ENCODE measurements at places on chromosomes 5 and 9.

DNA sequence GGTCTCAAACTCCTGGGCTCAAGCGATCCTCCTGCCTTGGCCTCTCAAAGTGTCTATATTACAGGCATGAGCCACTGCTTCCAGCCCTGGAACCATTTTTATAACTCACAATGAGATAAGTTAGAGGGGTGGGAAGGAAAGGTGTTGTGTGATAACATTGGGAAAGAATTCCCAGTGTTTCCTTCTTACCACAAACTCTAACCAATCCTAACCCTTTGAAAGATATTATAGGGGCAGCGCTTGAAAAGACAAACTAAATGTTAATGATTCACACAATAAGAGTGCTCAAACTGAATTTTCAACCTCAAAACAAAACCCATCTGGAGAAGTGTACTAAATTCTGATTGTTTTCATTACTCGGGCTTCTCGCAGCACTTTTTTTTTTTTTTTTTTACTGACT is 109.7 kb downstream of the TSSK1B start:
- DNase-seq, result no peak

GRCh38 chr5:87765009-87765408 is 352.3 kb upstream of the CCNH start:
- no peak for DNase-seq

- no peak for DNase-seq
Measured at GRCh38 chr5:54305737-54306136, 4.6 kb downstream of the ARL15 start.

- DNase-seq, result no peak
Measured at GRCh38 chr5:75335486-75335885, 1.5 kb upstream of the HMGCR start.

DNA sequence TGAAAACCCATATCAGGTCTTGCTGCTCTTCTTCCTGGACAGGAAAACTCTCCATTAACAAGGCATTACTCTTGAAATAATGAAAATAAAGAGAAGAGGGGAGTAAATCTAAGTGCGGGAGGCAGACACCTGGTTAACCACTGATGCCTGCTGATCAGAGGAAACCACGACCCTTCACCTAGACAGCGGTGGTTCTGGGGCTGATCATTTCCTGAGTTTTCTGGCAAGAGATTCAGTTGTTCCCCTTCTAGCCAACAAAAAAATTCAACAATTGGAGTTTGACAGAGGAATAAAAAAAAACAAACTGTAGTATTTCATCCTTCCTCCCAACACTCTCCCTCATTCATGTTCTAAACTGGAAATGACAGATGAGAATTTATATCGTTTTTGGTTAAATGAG is 3.0 kb downstream of the RLN2 start:
- no peak for DNase-seq

DNA sequence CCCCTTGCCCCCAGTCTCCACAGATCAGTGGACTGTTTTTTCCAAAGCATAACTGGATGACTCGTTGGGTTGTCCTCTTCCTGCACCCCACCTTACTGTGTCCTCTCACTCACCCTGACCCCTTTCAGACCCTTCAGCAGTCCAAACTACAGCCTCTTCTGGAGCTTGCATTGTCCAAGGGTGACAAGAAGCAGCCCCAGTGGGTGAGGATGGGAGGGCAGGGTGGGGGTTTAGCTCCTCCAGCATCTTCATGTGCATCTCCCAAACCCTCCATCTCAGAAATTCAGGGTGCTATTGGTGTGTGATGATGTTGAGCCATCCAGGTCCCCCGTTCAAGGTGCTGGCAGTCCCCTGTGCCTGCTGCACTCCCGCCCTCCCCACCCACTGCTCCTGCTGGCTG is 62.4 kb upstream of the COL15A1 start:
- DNase-seq, result no peak

DNA sequence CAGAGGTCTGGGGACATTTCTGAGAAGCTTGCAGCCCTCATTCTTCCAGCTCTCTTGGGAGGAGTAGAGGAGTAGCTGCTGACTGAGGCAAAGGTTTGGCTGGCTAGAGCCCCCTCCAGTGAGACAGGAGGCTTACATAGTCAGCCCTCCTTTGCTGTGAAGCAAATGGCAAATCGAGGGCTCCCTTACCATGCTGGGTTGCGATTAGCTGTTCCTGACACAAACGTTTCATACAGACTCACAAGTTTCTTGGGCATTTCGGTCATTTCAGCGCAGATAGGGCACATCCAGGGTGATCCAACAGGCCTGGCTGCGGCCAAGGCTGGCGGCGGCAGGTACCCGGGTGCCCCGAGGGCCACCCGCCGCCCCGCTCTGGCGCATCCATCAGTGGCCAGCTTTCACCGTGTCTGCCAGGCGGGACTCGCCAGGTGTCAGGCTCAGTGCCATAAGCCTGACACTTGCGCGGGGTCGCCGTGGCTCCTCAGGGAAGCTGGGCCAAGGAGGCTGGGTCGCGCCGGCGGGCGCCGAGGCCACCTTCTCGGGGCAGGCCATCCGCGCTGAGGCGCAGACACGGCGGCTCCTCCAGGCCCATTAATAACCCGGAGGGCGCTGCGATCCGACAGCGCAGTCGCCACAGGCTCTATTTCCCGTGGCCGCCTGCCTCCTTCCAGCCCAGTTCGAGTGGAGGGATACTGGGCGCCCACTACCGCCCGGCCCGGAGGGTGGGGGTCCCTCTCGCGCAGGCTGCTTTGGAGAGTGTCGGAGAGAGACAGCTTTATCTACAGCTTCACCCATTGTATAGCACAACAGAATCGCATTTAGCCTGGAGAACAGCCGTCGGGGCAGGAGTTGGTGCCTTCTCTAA is 9.1 kb downstream of the PRDM6 start:
- no peak for DNase-seq

DNA sequence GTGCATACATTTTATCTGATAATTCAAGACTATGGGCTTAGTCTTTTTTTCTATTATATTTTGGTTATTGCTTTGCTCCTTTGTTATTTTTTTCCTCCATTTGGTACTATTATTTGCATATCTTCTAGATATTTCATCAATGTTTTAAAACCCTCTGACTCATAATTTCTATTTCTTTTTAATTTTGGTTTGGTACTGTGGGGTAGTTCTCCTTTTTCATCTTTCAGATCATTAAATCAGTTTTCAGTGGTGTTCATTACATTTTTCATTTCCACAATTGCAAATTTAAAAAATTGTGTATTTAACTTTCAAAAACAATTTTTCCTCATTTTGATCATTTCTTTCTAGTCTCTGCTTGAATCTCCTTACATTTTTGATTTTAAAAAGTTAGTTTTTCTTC is 7.5 kb upstream of the FRMPD1 start:
- no peak for DNase-seq

DNA sequence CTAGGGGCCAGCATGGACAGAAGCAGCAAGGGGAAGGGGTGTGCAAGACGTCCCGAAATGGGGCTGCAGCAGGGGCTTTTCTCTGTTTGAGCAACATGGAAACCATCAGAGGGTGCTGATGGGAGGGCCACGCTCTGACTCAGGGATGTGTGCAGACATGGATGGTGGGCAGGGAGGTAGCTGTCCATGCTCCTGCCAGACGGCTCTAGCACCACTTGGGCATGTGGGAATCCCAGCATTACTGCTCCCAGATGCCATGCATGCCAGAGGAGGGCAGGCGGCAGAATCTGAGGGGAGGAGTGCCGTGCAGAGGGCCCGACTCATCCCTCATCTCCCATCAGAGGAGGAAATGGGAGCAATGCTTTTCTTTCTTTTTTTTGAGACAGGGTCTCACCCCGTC is 45.6 kb upstream of the SLC25A51 start:
- DNase-seq, result no peak

GRCh38 chr5:128836571-128836970 is 128.7 kb upstream of the SLC27A6 start:
- DNase-seq, result no peak

DNA sequence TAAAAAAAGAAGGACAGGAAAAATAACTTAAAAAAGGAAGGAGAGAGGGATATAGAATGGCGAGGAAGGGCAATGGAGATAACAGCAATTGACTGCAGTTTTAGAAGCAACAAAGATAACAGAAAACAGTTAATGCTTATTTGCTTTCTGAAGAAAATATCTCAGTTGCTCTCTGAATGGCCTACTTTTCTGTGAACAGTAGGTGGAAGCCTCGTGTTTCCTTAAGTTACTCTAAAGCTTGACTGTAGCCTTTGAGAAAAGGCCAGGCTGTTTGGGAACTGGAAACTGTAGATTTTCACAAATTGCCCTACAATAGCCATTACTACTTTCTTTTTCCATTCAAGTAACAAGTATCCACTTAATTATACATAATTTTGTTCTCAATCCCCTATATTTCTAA is 404.5 kb downstream of the YTHDC2 start:
- no peak for DNase-seq

- peak; percentile 74 for DNase-seq
Measured at GRCh38 chr5:111158105-111158744, 66.0 kb upstream of the CAMK4 start.

DNA sequence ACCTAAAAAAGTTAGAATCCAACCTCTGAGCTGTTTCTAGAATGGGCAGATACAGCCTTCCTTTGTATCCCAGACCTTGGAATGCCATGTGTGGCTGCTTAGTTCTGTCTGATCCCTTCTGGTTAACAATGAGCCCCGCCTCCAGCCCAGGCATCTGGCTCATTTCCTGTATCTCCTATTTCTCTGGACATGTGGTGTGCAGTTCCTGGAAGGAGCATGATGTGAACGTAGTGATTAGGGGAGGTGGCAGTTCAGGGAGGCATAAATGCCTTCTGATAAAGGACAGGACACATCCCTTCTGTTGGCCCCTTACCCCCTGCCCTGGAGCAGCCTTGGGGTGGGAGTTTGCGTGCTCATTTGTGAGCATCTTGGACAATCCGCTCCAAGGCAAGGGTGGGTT is 243.0 kb downstream of the ZSWIM6 start:
- no peak for DNase-seq

GRCh38 chr5:57513785-57514184 is 31.2 kb upstream of the ACTBL2 start:
- DNase-seq, result no peak

- DNase-seq, result no peak
Measured at GRCh38 chr5:125205601-125206225, 459.3 kb upstream of the ZNF608 start.

GRCh38 chr9:129140397-129141065 is 29.3 kb downstream of the PTPA start:
- peak; percentile 54 for DNase-seq

DNA sequence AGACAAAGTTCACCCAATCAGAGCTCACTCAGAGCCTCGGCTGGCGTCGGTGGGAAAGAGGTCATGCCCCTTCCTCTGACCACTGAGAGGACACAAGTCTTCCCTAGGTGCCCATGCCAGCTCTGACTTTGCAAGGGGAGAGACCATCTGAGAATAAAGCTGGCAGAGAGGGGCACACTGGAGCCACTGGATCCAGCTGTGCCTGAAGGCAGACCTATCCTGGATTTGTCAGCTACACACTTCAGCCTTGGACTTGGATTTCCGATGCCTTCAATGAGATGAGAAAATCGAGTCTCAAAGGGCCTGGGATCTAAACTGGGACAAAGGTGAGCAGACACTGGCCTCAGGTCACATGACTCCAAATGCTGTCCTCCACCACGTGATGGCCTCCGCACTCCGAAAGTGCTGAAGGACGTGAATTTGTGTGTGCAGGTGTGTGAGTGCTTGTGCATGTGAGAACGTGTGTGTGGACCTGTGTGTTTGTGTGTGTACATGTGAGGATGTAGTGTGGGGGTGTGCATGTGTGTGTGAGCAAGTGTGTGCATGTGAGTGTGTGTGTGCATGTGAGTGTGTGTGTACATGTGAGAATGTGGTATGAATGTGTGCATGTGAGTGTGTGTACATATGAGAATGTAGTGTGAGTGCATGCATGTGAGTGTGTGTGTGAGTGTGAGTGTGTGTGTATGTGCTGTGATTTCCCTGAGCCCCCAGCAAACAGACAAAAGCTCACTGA is 37.9 kb downstream of the BARX1 start:
- no peak for DNase-seq

DNA sequence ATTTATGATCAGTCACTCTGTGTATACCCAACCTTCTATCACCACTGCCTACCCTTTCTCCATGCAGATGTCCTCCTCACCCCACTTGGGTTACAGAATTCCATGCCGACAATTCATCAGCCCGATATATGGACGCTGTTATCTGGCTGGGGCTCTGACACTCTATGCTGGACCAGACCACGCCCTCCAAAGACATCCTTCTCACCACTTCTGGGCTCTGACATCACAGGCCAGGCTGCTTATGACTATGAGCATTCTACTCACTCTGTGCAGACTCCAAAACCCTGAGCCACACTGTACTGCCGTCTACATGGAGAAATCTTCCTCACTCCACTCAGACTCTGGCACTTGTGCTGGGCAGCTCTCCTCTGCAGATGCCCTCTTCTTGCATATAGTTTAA is 7.6 kb upstream of the AK3 start:
- DNase-seq, result no peak

GRCh38 chr5:32276173-32276853 is 36.4 kb downstream of the MTMR12 start:
- no peak for DNase-seq

- no peak for DNase-seq
Measured at GRCh38 chr5:91244380-91245073, 138.6 kb downstream of the ARRDC3 start.

- DNase-seq, result no peak
Measured at GRCh38 chr5:38187532-38187931, 70.8 kb upstream of the EGFLAM start.

- DNase-seq, result peak; percentile 62
Measured at GRCh38 chr9:134738869-134739659, 97.5 kb downstream of the COL5A1 start.

DNA sequence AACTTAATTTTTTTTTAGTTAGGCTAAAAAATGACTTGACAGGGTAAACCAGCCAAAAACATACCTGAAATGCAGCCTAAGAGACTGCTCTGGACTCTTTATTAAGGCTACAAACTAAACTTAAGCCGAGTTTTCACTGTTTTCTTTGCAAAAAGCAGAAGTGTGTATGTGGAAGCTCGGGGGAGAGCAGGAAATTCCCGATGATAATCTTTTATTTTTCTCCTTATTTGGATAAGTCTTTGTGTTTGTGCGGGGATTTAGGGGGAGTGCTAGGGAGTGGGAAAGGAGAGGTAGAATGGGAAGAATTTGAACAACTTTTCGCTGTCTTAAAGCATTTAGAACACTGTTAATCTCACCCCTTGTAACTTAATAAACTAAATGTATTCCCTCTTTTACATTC is 30.7 kb upstream of the GPR21 start:
- DNase-seq, result no peak

DNA sequence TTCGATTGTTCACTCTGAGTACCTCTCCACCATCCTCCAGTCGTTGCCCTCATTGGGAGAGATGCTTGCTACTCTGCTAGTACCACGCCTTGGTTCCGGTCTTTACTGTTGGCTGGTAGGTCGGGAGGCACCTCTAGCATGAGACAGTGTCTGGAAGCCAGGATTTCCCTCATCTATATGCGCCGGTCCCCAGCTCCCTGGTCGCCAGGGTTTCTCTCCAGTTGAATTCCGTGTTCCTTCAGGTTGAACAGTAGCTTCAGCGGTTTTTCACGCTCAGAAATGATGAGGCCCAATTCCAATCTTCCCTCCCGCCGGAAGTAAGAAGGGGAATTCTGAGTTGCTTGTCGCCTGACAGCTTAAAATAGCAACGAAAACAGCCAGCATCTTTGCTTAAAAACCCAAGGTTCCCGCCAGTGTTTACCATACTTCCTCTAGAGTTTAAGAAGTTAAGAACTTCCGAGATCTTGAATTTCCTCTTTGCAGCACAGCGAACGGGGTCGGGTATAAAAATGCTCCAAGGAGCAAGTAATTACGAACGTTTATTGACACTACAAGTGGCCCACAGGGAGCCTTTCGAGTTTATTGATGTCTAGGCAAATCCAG is 1.3 kb upstream of the ST8SIA4 start:
- DNase-seq, result peak; percentile 28

GRCh38 chr9:15157381-15157780 is 149.6 kb downstream of the TTC39B start:
- no peak for DNase-seq
